Activated naive CD8-positive, alpha-beta T cell treated with anti-CD3 and anti-CD28 coated beads, Interleukin-2, amount 50 U/mL, for 16 hours (primary cell): ENCODE measurements at places on chromosomes 6 and 20.

DNA sequence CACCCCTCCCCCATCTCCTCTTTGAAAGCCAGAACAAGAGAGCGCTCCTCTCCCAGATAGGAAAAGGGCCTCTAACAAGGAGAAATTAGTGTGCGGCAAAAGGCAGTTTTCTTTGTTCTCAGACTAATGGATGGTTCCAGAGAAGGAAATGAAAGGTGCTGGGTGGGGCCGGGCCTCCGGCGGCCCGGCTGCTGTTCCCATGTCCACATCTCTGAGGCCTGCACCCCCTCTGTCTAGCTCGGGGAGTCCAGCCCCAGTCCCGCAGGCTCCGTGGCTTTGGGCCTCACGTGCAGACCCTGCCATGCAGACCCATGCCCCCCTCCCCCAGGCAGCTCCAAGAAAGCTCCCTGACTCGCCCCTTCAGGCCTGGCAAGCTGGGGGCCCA is 35.8 kb upstream of the MRGBP start:
- no peak for DNase-seq

DNA sequence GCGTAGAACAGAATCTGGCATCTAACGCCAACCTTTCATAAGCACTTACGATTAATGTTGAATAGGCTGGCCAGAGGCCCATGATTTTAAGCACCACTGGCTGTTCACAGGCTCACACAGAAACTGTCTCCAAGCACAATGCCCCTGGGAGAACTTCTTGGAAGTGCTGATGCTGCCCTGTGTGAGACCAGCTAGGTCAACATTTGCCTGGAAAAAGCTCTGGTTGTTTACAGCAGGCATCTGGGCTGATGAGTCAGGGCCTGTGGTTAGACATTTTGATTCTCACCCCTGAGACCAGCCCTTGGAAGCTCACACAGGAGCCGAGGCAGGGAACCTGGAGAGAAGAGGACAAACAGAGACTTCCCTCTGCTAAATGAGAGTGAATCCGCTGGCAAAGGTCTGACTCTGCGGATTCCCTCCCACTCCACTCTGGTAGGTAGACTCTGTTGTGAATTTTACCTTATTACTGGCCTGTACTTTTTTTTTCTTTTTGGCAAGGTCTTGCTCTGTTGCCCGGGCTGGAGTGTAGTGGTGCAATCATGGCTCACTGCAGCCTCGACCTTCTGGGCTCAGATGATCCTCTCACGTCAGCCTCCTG is 6.8 kb upstream of the SULF2 start:
- no peak for DNase-seq

- no peak for DNase-seq
Observed at GRCh38 chr6:150606168-150606591, 6.5 kb downstream of the PLEKHG1 start.

GRCh38 chr6:140867336-140867735 is 1265.4 kb upstream of the GJE1 start:
- no peak for DNase-seq

- no peak for DNase-seq
Observed at GRCh38 chr6:167232356-167232755, 58.8 kb upstream of the UNC93A start.

DNA sequence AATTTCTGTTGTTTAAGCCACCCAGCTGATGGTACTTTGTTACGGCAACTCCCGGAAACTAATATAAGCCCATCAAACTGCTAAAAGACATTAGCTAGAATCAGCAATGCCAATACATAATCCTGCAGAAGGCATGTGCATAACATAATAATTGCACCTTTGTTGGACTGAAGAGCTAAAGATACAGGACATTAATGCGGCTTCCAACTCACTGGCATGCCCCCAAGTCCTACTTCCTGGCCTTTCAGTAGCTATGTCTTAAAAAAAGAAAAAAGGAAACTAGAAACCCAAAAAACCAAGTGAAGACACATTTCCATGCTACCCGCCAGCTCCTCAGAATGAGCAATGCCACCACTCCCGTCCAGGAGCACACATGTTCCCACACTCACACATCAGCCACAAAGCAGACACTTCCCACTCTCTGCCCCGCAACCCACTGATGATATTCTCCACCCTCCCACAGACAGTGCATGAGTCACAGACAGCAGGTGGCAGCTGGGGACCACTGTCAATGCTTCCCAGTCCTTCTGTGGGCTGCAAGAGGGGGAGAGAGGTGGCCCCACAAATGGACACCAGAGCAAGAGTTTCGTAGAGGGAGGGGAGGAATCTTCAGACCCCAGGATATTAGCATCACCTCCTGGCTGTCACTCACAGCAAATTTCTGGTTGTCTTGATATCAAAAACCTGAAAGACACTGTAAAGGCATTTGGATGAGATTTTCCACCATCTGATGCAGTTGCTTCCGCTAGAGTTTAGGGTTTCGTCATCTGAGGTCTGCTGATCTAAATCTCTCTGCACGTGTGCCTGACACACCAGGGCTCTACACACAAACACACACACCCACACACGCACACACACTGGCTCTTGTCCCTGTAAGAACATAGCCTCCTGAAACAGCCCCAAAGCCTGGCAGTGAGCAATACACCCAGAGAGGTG is 32.8 kb downstream of the GFOD1 start:
- peak; percentile 70 for DNase-seq

DNA sequence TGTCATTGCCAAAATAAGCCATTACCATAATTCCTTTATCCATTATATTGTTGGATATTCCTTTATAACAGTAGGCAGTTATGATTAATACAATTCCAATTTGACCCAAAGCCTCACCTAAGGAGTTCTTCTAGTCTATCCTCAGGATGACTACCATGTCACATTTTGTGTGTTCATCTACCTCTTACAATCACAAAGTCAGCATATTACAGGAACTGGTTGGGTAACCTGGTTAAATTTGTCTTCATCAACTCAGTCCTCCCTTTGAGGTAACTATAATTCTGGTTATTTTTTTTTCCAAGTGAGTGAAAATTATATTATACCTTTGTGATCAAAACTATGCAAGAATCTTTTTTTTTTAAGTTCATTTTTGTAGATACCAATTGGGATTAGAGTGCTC is 540.5 kb downstream of the BTBD3 start:
- no peak for DNase-seq

DNA sequence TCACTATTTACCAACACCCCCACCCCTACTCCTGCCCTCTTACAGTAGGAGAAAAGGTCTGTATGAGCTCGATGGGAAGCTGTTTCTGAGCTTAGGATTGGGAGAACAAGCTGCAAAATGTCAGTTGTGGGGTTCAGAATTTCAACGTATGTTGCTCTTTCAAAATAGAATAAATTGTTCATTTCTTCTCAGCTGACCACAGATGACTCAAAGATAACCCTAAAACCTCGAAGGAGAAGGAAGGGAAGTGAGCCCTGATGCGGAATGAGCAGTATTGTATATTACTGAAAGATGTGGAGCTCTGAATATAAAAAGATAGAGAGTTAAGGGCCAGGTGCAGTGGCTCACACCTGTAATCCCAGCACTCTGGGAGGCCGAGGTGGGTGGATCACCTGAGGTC is 35.9 kb upstream of the MYLIP start:
- DNase-seq, result no peak
